Nephron progenitor cell (in vitro differentiated cells): ENCODE measurements at places on chromosomes 12 and 14.

DNA sequence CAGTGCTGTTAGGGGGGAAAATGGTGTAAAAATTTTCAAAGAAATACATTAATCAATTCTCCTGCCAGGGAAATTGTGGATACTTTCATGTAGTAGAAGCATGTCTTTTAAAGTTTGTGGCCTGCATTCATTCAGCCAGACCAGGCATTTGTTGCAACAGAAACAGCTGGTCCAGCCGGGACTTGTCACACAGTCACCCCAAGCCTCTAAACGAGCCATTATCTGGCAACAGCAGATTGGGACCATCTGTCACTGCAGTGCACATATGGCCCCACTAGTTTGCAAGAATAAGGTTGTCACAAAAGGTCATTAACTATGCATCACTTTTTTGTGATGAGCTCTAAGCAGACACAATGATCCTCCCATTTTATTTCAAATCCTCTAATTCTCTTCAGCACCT, 193.9 kb downstream of the PHLDA1 start:
- H3K36me3 ChIP-seq: peaks cover 8% of the 10 kb centered on the region
- no peak overlapping the region for H3K27ac ChIP-seq
- H3K4me1 ChIP-seq: peaks cover 28% of the 10 kb centered on the region
- H3K27me3 ChIP-seq: no peaks in the 10 kb centered on the region

DNA sequence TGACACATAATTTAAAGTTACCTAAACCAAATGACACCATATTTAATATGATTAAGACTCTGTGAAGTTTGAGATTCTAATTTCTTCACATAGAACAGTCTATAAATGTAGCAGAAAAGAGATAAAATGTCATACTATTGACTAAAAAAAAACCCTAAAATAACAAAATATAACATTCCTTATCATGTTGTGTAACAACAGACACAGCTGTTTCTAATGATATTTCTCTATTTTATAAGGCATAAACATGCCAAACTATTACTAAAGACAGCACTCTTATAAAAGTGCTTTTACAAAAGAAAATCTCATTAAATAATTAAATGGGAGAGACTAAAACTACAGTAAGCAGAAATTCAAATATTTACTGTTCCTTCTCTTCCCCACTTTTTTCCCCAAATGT, 49.4 kb downstream of the NOVA1 start:
- no peak overlapping the region for H3K4me3 ChIP-seq
- no peak overlapping the region for H3K27ac ChIP-seq
- DNase-seq: no peak
- no peaks in the 10 kb centered on the region for H3K27me3 ChIP-seq
- no peaks in the 10 kb centered on the region for H3K4me1 ChIP-seq
- H3K36me3 ChIP-seq: no peaks in the 10 kb centered on the region

DNA sequence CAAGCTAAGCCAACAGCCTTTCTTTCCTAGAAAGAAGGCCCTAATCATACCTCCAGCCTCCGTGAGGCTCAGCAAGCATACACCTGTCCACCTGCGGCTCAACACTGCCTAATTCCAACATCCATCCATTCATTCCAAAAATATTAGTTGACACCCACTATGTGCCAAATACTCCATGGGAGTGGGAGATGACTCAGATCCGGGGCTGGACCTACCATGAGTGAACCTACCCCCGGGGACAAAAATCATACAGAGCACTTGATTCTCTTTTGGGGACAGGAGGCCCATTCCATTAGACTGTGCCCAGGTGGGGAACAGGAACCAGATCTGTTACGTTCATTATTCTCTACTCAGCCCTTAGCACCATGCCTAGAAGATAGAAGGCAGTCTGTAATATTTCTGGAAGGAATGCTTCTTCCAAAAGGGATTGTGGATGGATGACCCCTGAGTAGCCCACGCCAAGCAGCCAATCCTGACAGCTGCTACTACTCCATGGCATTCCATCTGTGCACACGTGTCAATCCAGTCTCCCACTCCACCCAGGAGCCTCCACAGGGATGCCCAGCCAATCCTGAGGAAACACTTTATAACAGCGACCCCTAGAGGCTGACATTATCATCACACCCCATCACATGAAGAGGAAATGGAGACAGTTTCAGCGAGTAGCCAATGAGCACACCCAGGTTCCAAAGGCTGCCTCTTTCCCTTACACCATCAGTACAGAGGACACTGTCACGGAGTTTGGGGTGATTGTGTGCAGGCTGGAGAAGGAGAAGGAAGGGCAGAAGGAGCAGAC, 170.7 kb downstream of the ESRRB start:
- DNase-seq: peak; percentile 63
- peaks cover 9% of the 10 kb centered on the region for H3K27me3 ChIP-seq
- H3K36me3 ChIP-seq: no peaks in the 10 kb centered on the region
- H3K4me1 ChIP-seq: peaks cover 43% of the 10 kb centered on the region

DNA sequence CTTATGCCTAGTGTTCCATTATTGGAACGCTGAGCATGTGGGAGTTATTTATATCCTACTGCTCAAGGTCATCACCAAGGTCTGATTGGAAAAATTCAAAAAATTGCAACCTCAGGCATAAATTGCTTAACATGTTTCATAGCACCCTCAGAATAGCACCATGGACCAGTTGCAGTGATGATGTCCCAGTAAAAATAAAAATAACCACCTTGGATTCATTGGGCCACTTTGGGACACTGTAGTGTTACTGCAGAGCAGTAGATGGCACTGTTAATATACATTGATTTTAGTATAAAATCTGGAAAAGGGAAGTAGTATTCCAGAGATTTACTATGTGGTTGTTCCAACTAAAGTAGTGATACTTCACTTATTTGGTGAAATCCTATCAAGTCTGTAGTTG, 31.0 kb upstream of the PTCSC3 start:
- H3K27me3 ChIP-seq: peaks cover 5% of the 10 kb centered on the region
- H3K27ac ChIP-seq: no peak overlapping the region
- peaks cover 5% of the 10 kb centered on the region for H3K4me1 ChIP-seq
- no peaks in the 10 kb centered on the region for H3K36me3 ChIP-seq
- no peak overlapping the region for H3K4me3 ChIP-seq

GRCh38 chr12:53709671-53710070, 17.6 kb downstream of the CALCOCO1 start:
- H3K4me1 ChIP-seq: peaks cover 27% of the 10 kb centered on the region
- H3K4me3 ChIP-seq: no peak overlapping the region
- no peak overlapping the region for H3K27ac ChIP-seq
- no peak for DNase-seq
- H3K36me3 ChIP-seq: peaks cover 15% of the 10 kb centered on the region

DNA sequence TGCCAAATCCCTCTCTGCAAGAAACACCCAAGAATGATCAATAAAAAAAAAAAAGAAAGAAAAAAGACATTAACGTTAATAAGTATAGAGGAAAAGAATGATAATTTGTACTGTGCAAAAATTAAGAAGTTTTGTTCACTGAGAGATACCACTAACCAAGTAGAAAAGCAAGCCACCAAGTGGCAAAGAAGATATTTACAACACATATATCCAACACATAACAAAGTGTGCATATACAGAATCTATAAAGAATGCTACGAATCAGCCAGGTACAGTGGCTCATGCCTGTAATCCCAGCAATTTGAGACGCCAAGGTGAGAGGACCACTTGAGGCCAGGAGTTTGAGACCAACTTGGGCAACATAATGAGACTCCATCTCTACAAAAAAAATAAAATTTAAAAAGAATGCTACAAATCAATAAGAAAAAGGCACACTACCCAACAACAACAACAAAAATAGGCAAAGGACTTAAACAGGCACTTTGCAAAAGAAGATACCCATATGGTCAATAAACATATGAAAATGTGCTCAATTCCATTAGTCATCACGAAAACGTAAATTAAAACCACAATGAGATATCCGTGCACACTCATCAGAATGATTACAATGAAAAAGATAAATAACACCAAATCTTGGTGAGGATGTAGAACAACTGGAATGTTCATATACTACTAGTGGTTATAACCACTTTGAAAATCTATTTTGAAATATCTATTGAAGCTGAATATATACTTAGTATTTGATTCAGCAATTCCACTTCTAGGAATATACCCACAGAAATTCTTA, 19.8 kb downstream of the GALNT4 start:
- H3K36me3 ChIP-seq: peaks cover 36% of the 10 kb centered on the region
- no peaks in the 10 kb centered on the region for H3K27me3 ChIP-seq
- H3K4me1 ChIP-seq: peaks cover 9% of the 10 kb centered on the region
- H3K27ac ChIP-seq: no peak overlapping the region

DNA sequence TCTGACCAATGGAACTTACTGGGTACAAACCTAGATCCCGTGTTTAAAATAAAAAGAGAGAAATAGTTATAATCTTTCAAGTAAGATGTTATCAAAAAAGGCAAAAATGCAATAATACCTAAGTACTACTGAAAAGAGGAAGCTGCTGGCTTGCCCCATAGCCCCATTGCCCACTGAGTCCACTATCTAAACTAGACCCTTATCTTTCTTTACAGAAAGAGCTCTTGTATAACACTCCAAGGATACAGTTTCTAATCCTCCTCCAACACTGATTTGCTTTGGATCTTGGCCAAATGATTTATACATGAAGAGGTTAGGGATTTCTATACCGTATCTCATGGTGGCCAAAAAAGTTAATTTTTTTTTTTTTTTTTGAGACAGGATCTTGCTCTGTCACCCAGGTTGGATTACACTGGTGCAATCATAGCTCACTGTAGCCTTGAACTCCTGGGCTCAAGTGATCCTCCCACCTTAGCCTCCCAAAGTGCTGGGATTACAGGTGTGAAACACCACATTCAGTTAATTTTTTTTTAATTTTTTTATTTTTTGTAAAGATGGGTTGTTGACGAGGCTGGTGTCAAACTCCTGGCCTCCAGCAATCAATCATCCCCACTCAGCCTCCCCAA, 2.6 kb downstream of the GXYLT1 start:
- no peak overlapping the region for H3K27ac ChIP-seq
- H3K4me3 ChIP-seq: peak overlapping the region; percentile 97
- DNase-seq: no peak

GRCh38 chr12:65595016-65595560, 229.2 kb upstream of the HMGA2 start:
- peak overlapping the region; percentile 70 for H3K27ac ChIP-seq
- peaks cover 57% of the 10 kb centered on the region for H3K4me1 ChIP-seq
- no peaks in the 10 kb centered on the region for H3K36me3 ChIP-seq

DNA sequence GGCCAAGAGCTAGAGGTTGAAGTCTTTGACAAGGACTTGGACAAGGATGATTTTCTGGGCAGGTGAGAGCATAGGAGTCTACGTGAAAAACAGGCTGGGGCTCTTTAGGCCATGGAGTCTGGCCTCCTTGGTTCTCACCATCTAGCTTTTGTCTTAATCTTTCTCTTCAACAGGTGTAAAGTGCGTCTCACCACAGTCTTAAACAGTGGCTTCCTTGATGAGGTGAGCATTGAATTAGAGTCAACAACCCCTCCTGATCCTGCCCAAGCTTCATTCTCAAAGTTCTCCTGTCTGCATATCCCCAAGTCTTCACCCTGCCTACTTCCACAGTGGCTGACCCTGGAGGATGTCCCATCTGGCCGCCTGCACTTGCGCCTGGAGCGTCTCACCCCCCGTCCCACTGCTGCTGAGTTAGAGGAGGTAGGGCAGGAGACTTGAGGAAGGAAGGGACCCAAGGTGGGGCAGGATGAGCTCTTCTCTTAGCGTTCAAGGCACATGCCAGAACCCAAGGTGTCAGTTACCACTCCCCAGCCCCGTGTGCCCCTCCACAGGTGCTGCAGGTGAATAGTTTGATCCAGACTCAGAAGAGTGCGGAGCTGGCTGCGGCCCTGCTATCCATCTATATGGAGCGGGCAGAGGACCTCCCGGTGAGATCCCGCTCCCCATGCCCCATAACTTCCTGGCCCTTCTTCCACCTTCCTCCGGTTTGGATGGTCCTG, 9.9 kb downstream of the ESYT1 start:
- H3K27me3 ChIP-seq: no peaks in the 10 kb centered on the region
- no peak overlapping the region for H3K27ac ChIP-seq
- no peak overlapping the region for H3K4me3 ChIP-seq
- H3K36me3 ChIP-seq: peaks cover 79% of the 10 kb centered on the region

GRCh38 chr14:103225062-103225461, 101.8 kb downstream of the TNFAIP2 start:
- peaks cover 47% of the 10 kb centered on the region for H3K27me3 ChIP-seq
- no peak overlapping the region for H3K4me3 ChIP-seq
- DNase-seq: no peak
- H3K4me1 ChIP-seq: peaks cover 41% of the 10 kb centered on the region
- no peaks in the 10 kb centered on the region for H3K36me3 ChIP-seq

DNA sequence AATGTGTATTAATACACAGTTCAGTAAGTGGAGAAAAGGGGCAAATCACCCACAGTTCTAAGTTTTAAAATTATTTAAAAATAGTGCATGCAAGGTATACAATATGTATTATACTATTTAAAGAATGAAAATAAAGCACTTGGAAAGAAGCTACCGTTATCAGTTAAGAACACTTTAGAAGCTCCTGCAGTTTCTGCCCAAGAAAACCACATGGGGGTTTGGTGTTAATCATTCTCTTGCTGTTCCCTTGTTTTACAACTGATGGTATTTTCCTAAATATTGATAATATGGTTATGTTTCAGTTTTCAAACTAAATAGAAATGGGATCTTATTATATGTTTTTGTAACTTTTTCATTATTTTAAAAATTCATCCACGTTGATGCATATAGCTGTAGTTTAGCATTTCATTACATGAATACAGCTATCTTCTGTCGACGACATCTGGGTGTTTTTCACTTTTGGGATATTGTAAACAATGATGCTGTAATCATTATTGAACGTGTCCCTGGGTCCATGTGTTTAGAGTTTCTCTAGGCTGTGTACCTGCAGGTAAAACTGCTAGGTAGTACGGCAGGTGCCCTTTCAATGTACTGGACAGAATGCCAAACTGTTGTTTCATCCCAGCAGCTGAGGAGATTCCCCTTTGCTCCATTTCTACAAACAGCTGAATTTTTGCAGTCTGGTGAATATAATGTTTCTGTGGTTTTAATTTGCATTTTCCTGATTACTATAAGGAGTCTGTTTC, 64.1 kb downstream of the APPL2 start:
- no peak for DNase-seq
- no peaks in the 10 kb centered on the region for H3K27me3 ChIP-seq
- H3K36me3 ChIP-seq: peaks cover 43% of the 10 kb centered on the region
- H3K4me1 ChIP-seq: no peaks in the 10 kb centered on the region
- peak overlapping the region; percentile 74 for H3K27ac ChIP-seq

DNA sequence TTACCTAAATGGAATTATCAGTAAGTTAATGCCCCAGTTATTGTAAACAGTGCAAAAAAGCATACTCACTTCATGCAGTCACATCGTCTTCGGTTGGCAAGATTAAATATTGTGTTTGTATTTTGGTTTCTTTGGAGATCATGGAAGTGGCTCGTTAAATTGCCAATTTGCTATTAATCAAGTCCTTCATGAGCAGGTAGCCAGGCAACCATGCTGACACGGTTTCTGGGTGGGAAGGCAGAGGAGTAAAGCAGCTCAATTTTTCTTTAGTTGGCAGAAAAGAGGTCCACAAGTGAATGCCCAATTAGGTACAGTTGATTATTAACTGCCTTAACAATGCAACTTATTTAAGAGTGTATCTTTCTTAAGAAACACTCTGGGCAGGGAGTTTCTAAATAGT, 43.9 kb downstream of the PPP4R3A start:
- peak overlapping the region; percentile 47 for H3K27ac ChIP-seq
- H3K4me1 ChIP-seq: peaks cover 13% of the 10 kb centered on the region
- DNase-seq: no peak

- H3K27me3 ChIP-seq: no peaks in the 10 kb centered on the region
- H3K4me1 ChIP-seq: no peaks in the 10 kb centered on the region
- no peak overlapping the region for H3K27ac ChIP-seq
- H3K36me3 ChIP-seq: no peaks in the 10 kb centered on the region
- no peak for DNase-seq
These were observed 293.7 kb downstream of the BTG1 start for GRCh38 chr12:91851741-91852477.
